T-cell (primary cell): ENCODE measurements at places on chromosomes 4 and X.

- DNase-seq: no peak
Measured at GRCh38 chrX:37349221-37350033, at the start of gene PRRG1. Gene PRRG1, plus strand, starts transcription at chrX:37349364. Its CDS starts 56,886 bp downstream, at chrX:37406250.

GRCh38 chrX:12970691-12971202, 4.2 kb upstream of the TMSB4X start:
- DNase-seq: peak; percentile 53

GRCh38 chr4:89549907-89550306, 242.3 kb upstream of the GPRIN3 start:
- no peak for DNase-seq

DNA sequence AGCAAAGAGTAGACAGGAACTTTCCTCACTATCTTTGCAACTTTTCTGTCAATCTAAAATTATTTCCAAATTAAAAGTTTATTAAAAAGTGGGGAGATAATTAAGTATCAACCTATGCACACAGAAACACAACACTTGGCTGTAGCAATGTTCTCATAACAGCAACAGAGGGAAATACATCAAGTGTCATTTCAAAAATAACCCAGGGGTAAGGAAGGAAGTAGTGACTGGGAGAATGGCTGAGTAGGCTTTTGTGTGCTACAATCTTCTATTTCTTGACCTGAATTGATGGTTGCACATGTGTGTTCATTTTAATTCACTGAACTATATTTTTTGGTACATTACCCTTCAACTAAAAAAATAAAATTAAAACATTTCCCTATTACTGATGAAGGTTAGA, 67.5 kb downstream of the ABCG2 start:
- DNase-seq: no peak

- DNase-seq: no peak
Measured at GRCh38 chr4:125135652-125136051, 179.1 kb upstream of the FAT4 start.

GRCh38 chr4:39963656-39964055, 14.1 kb downstream of the PDS5A start:
- DNase-seq: no peak

DNA sequence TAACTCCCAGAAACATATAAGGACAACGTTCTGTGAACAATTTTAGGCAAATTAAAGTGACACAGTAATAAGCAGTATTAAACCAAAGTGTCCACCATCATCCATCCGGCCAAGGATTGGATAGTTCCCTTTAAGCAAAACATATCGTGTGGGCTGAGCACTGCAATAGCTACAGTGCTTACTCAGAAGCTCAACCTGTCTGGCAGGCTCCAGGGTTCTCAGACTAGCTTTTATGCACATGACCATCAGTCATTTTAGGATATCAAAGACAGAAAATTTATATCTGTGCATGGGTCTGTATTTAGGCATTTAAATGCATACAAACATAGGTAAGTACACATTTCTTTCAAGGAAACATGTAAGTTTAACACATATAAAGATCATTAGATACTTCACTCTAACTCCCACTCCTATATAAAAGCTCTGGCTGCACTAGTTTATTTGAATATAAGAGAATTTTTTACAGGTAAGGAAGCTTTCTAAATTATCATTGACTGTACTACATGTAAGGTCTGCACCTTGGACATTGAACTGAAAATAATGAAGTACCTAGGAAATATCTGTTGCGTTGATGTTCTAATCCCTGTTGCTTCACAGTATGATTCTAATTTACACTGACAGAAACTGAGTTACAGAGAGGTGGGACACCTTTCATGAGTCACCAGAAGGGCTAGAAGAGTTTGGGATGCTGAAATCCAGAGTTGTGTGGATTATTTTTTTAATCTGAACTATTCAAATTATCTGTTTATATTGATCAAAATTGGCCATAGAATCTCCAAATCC, 67.6 kb downstream of the ELOVL6 start:
- no peak for DNase-seq

DNA sequence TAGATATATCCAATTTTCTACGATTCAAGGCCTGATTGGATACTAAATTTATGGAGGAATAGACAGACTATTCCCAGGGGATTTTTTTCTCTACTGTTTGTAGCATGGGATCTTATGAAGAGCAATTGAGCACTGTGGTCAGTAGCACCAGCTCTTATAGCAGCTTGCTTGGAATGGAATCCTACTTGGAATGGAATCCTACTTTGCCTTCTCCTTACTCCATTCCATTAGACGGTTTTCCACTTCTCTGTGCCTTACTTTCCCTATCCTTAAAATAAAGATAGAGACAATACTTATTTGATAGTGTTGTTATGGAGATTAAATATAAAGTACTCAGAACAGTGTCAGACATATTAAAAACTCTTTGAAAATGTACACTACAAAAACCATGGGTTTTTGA, 133.5 kb downstream of the BTC start:
- no peak for DNase-seq

DNA sequence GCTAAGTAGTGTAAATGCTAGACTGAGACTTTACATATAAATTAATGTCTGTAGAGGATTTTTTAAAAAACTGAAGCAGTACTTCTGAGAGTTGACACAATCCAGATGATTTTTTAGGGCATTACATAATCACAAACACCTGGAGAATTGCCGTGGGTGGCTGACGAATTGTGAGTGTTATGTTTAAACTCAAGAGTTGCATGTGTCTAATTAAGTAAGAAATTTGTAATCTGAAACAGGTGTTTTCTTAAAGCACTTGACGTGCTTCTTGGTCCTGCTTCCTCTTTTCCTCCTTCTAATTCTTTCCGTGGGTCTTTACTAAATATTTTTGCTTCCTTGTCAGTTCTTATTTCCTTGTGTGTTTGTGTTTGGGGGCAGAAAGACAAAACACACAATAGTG, 27.8 kb downstream of the PIR start:
- DNase-seq: no peak

DNA sequence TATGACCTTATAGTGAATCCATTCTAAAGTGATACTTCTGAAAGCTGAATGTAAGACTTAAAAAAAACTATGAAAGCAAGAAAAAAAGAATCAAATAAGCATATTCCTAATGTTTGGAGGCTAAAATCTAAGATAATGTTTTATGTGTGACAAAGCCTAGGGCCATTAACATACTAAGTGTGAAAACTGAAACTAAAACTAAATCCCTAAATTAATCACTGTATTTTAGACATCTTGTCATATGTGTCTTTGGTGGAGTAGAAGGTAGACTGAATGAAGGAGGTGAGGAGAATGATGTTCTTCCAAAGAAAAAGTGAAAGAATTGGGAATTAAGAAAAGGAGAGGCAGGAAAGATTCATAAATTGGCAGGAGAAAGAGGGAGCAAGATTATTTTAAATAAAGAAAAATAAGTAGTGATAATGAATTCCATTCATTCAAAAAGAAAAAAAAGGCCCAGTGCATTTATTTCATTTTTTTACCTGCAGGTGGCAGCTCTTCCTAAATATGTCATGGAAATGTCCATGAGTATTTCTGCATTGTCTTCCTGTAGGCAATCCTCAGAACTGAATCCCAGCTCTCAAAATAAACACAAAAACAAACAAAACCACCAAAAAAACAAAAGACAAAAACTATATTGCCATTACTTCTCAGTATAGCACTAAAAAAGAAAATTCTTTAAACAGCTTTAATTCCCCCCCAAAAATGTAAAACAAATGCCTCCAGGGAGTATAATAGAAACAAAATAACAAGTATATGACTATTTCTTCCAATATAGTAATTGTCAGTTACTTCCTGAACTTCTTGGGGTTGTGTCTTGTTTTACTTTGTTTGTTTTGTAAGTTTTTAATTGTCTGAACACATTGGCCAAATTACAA, 17.0 kb upstream of the AP1AR start:
- no peak for DNase-seq

GRCh38 chr4:168759959-168760527, 250.0 kb downstream of the CBR4 start:
- DNase-seq: no peak

GRCh38 chr4:81377191-81377590, 94.5 kb downstream of the RASGEF1B start:
- DNase-seq: no peak

DNA sequence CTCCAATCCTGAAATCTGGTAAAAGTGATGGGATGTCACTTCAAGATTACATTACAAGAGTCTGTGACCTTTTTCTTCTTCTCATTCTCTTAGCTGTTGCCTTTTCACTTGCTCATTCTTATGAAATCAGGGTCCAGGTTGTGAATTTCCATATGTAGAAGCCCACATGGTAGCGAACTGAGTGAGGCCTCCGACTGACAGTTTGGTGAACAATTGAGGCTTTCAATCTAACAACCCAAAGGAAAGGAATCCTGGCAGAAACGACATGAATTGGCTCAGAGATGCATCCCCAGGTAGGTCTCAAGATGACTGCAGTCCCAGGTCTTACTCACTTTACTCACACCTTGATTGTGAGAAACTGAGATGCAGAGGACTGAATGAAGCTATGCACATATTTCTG, 203.4 kb upstream of the FAT4 start:
- no peak for DNase-seq

DNA sequence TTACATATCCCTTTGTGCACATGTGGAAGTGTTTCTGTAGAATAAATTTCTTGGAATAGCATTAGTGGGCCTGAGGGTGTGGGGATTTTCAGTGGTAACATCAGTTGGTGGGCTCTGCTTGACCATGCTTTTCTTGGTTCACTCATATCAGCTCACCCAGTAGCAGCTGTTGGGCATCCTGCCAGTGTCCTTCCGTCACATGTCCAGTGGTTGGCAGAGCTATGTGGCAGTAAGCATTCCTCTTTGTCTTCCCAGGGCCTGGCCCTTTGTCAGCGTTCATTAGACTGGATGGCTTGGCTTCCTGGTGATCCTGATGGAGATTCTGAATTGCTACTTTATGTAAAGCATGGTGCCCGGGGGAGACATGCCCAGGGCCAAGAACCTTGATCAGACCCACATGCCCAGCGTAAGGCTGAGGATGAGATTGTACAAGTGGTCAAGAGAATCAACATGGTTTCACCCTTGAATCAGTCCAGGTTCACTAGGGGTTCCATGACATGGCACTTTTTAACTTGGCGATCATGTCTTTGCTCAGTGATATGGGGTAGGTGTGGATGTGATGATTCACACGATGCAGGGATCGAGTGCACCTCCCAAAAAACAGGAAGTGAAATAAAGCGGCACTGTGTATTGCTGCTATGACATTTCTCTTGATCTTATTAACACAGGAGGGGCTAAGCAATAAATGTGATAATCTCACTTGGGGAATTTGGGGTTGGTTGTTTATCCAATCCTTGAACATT, 72.1 kb upstream of the IGFBP7 start:
- no peak for DNase-seq

GRCh38 chrX:110448459-110448858, 89.8 kb downstream of the RTL9 start:
- DNase-seq: no peak

DNA sequence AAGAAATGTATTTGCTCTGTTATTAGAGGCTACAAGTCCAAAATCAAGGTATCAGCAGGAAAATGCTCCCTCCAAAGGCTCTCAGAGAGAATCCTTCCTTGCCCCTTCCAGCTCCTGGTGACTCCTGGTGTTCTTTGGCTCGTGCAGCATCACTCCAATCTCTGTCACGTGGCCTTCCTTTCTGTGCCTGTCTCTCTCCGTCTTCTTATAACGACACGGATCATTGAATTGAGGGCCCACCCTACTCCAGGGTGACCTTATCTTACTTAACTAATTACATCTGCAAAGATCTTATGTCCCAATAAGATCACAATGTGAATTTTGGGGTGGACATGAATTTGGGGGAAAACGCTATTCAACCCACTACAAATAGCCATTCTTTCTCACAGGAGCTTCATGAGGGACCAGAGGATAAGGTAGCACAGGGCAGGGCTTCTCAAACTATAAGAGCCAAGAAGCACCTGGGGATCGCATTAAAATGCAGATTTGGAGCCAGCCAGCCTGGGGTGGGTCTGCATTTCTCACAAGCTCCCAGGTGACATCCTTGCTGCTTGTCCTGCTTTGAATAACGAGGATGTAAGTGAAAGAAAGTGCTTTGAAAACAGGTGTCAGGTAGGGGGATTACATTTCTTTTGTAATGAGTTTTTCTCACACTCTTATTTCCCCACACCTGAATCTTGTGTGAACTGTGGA, 41.9 kb upstream of the APLN start:
- no peak for DNase-seq

DNA sequence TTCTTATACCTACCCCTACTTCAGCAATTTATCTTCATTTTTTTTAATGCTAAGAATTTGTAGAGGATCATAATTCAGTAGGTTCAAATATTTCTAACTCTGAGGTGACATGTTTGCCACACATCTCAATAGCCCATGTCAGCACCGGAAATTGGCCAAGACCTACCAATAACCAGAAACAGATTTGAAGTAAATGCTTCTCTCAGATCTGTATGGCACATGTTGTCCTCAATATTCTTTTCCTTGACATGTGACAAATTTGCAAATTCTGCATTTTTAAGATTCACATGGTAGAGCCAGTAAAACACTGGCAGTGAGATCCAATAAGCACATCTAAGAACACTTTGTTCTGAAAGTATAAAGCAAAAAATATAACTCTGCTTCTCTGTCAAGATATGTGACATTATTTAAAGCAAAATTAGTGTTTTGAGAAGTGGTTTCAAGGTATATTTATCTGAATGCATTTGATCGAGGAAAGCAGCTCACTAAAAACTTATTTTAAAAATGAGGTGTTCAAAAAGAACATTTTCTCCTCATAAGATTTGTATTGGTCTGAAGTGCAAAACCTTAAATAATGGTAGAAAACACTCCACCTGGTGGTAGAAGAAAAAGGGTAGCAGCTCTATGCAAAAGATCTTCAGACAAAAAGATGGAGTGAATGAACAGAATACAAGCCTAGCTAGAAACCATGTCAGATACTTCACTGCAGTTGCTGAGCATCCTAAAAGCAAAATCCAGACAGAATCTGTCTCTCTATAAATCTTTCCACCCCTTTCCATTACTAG, 513.8 kb upstream of the FAM241A start:
- no peak for DNase-seq

DNA sequence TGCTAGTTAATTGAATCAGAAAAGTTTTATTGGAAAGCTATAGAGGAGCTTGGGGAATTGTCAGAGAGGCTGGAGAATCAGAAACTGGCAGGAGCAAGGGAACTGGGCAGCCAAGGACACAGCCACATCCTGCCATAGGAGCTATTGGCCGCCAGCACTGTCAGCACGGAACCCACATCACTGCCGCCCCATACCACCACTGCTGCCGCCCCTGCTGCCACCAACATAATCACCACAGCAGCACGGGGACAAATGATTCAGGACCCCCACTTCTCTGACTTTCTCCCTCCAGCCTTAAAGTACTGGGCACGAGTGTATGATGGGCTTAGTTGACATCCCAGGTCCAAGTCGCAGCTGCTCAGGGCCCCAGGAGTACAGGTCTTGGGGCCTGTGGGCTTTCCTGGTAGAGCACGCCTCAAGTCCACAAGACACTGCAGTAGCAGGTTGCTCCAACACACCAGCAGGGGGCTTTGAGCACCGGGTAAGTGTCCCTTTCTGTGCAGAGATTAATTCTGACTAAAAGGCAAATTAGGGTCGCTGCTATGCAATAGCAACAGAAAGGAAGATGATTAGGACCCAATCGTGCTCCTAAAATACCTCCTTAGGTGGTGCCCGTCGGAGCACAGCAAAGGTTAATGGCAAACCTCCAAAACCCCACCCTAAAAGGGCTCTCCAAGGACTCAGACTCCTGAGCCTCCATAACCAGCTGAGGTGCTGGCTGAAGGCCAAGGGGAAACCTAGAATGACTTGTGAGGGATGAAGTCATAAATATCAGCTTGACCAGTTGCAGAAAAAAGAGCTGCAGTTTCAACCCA, 6.9 kb downstream of the PJA1 start:
- no peak for DNase-seq
